Fibroblast of mammary gland (primary cell): ENCODE measurements at places on chromosomes 11 and 22.
A peak's percentile ranks its signal among the peaks of the same experiment; 100 is the strongest.

DNA sequence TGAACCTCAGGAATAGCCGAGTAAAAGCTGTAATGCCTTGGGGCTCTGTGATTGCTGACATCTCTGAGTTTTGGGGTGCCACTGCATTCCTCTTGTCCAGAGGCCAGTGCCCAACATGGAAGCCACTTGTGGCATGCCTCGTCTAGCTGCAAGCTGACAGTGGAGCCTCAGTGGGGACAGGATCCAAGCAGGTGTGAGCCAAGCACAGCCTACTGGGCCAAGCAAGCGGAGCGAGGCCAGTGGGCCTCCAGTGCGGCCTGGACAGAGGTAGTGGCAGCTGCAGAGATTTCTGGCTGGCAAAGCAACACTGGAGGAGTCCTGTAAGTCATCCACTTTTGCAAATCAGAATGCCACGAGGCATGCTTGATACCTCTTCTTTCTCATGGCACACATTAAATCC is 1038.2 kb upstream of the CNTN5 start:
- no peak for DNase-seq

DNA sequence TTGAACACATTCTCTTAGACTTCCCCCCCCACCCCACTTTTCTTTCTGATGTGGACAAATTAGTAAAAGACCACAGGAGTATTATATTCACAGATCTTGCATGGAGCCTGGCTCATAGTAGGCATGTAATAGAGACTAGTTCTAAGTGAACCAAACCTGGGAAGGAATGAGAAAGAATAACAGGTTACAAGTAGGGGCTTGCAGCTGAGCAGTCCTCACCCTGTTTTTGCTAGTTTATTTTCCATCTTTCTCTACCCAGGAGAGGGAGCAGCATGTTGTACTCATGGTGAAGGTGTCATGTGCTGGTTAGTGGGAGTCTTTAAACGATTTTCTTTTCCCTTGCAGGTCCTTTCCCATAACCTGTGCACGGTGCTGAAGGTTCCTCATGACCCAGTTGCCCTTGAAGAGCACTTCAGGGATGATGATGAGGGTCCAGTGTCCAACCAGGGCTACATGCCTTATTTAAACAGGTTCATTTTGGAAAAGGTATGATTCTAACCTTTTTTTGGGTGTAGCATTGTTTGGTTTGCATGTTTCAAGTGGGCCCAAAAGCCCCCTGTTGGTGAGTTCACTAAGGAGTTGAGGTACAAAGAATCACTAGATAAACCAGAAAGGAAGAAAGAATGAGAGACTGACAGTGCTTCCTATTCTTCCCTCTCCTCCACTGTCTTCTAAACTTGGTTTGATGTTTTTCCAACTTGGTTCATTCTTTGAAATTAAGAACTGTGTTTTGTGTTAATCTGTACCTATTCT is 30.1 kb downstream of the SWAP70 start:
- DNase-seq = no peak

GRCh38 chr11:126193038-126193478 is 18.4 kb downstream of the RPUSD4 start:
- no peak for DNase-seq

- peak; percentile 95 for DNase-seq
Measured at GRCh38 chr11:110989428-110990133, 255.9 kb upstream of the POU2AF2 start.

DNA sequence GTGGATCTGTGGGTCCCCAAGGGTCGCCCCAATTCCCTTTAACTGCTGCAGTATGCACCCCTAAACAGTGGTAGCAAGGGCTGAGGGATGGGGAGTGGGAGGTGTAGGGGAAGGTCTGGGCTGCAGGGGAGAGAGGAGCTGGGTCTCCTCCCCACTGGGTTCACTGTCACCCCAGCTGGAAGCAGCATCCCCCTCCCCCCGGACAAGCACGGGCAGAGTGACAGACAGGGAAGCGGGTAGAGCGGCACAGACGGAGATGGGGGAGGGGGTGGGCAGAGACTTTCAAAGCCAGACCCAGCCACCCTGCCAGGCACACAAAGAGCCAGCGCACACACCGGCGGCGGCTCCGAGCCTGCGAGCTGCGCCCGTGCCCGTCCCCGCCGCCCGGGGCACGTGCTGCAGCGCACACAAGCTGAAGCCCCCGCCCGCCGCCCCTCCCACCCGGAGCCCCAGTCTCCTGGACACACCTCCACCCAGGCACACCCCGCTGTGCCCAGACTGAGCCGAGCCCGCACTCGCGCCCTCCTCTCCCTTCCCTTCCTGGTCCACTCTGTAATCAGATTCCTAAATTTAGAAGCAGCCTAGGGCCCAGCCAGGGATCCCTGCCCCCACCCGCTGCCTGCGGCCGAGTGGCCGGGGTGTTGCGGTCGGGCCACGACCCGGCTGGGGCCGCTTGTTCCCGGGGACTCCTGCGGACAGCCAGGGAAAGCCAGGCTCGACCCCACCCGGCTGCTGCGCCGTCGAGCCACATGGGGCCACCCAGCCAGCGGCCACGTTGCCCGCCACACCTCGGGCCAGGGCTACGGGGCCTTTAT is 935 bp upstream of the RCOR2 start:
- no peak for DNase-seq

GRCh38 chr11:131894615-131895544 is 524.5 kb downstream of the NTM start:
- DNase-seq = no peak

DNA sequence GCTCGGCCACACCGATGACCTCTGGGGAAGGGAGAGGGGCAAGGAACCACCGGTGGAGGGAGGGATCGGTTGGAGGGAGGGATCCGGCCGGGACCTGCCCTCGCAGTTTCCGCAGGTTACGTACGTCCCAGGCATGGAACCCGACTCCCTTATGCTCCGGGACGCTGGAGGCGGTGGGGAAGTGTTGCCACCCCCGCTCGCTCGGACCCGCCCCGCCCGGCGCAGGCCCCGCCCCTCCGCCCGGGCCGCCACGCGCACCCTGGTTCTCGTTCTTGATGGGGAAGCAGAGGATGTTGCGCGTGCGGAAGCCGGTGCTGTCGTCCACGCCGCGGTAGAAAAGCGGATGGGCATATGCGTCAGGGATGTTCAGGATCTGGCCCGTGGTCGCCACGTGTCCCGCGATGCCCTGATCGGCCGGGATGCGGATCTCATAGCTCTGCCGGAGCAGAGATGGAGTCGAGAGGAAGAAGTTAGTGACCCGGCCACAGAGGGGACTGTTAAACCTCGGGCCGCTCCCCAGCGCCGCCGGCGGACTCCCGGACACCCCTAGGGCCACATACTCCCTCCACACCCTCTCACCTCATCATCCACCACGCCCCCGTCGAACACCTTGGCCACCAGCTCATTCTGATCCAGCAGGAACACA is 89.8 kb downstream of the PDE2A start:
- peak; percentile 38 for DNase-seq

DNA sequence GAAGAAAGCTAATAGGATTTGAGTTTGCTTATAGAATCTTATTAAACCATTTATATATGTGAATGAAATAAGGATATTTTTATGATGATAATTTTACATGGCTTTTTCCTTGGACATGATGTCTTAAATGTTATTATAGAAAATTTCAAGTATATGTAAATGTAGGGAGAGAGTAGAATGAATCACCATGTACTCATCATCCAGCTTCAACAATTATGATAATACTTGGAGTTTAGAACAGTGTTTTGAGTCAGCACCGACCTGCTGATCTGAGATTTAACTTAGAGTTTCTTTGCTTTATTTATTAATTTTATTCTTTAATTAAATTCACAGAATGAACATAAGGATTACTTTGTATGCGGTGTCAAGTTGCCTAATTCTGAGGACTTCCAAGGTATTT is 193.5 kb downstream of the UVRAG start:
- DNase-seq = peak; percentile 80

DNA sequence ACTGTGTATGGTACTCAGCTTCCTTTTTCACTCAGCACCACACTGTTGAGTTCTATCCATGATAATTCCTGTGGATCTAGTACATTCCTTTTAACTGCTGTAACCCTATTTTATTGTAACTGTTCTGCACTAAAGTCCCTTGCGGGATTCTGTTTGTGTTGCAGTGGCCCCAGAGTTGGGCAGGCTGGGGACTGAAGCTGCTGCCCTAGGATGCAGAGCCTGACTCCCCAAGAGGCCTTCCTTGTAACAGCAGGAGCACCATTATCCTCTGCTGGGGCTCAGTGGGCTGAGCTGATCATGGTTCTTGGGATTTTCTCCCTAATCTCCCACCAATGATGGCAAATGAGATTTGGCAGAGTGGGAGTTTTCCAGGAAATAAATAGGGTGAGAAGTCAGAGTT is 77.7 kb downstream of the CABIN1 start:
- DNase-seq = no peak

DNA sequence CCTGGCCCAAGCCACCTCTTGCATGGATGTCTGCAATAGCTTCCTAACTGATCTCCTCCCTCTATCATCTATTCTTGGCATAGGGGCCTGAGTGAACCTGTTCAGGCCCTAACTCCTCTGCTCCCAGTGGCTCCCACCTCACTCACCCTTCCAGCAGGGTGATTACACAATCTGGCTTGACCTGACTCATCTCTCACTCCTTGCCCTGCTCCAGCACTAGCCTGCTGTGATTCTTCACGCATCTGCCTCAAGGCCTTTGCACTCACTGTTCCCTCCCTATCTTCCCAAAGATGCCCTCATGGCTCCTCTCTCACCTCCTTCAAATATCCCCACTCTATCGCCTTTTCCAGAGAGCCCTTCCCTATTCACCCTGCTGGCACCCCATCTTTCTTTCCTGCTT is 10.5 kb downstream of the SCN4B start:
- peak; percentile 45 for DNase-seq

GRCh38 chr11:71928737-71929443 is at the start of gene RNF121:
Gene RNF121 (plus strand): TSS chr11:71929046. CDS start chr11:71929062, 16 bp downstream.
- DNase-seq = peak; percentile 90

GRCh38 chr11:111602865-111603610 is 789 bp downstream of the SIK2 start:
- peak; percentile 52 for DNase-seq

DNA sequence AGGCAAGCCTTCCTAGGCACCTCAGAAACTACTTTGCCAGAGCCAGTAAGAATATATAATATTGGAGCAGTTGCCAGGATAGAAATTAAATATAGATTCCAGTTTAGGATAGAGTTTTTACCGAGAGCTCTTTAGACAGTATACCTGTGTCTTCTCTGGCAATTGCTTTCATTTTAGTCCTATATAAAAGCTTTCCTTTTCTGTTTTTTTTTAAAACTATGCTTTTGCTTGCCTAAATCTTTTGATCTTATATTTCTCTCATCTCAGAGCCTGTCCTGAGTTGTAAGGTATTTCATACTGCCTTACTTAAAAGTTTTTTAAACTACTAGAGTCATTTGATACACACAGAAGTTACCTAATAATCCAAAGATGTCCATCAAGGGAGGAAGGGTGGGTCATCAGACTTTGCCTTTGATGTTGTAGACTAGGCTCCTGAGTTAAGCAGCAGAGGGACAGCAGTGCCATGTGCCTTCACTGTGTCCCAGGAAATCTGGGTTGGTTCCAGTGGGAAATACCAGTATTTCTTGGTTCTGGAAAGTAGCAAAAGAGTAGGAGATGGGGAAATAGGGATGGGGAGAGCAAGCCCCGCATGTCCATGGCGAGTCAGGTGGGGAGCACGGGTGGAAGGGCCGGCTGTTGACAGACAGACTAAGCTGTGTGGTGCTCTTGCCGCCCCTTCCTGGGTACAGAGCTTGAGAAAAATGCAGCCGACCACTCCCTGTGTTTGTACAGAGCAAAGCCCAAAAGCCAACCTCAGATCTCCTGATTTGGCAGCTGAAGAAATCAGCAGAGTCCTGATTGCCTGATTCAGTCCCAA is 11.2 kb downstream of the MCAM start:
- no peak for DNase-seq

GRCh38 chr22:47449508-47450270 is 687.2 kb downstream of the TBC1D22A start:
- DNase-seq = no peak

DNA sequence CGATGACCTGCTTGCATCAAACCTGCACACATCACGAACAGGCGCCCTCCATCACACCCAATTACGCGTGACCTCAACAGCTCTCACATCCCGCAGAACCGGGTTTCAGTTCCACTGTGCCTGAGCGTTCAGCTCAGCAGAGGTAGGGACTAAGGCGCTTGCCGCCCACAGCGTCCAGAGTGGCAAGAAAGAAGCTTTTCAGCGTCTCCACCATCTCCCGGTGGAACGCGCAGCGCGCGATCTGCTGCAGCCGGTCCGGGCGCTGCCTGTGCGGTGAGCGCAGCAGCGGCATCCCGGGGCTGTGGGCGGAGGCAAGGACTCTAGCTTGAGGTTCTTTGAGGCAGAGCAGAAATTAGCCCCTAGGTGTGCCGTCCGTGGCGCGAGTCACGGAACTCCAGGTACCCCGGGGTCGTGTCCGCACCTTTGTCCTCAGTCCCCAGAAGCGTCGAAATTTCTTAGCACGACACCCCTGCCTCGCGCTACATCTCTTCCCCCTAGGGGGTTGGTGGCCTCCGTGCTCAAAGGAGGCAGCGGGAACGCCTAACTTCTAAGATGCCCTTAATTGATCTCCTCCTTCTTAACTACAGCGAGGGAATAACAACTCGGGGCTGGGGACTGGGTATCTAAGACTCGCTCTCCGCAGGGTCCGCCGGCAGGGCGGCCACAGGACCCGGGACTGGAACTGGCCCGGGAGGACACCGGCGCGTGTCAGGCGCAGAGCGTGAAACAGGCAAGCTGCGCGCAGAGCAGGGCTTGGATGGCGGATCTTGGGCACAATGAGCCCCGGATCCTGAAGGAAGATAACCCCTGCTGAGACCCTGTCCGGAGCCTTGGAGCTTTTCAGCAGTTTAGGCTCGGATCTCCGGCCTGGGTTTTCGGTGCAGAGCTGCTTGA is 1.7 kb upstream of the CALCA start:
- DNase-seq = no peak

- no peak for DNase-seq
Measured at GRCh38 chr11:64069401-64070313, 33.9 kb downstream of the FLRT1 start.

GRCh38 chr11:17506942-17507341 is 30.3 kb upstream of the ABCC8 start:
- DNase-seq = no peak

DNA sequence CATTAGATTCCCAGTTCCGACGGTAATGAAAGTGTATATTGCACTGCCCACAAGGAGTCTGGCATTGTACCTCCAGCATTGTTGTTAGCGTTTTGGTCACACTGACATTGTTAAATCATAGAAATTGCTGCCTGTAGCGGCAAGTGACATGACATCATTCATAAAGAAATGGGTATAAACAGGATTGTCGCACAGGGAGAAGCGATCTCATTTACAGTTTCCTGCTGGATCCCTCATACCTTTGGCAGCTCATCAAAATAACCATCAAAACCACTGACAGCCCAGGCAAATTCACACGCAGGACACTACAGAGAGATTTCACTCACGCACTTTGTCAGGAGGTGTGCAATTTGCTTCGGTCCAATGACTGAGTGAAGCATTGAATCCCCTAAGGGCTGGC is 3.5 kb downstream of the HTR3B start:
- DNase-seq = no peak

GRCh38 chr11:113474362-113475159 is 637 bp downstream of the DRD2 start:
- DNase-seq = peak; percentile 68

GRCh38 chr11:134569195-134569594 is 157.2 kb upstream of the B3GAT1 start:
- no peak for DNase-seq
